ENCODE measurements at places on chromosomes 4 and X.

DNA sequence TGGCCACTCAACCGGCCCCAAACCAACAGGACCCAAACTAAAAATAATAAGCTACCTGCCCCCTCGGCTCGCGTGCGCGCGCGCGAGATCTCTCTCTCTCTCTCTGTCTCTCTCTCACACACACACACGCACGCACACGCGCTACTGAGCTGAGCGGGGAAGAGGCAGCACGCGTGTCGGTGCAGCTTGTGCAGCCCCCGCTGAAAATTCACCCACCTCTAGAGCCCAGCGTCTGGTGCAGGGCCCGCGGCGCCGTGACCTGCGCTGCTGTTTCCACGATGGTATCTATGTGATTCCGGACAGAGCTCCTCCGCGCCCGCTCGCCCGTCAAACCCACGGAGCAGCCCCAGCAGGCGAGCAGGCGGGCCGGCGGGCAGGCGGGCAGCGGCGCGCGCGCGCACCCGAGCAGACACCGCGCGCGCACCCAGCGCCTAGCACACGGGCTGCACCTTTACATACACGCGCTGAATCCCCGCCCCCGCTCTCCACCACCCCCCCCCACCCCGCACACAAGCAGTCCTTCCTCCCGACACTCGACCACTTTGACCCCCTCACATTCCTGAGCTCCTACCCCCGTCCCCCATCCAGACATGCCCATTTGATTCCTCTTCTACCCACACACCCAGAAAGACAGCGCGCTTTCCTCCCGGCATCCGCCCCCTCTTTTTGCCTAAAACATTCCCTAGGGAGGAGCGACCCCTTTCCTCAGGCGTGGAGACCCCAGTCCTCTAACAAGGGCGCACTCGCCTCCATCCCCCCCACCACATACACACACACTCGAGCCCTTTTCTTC, 1.0 kb downstream of the SLITRK4 start:
- no peak for DNase-seq

DNA sequence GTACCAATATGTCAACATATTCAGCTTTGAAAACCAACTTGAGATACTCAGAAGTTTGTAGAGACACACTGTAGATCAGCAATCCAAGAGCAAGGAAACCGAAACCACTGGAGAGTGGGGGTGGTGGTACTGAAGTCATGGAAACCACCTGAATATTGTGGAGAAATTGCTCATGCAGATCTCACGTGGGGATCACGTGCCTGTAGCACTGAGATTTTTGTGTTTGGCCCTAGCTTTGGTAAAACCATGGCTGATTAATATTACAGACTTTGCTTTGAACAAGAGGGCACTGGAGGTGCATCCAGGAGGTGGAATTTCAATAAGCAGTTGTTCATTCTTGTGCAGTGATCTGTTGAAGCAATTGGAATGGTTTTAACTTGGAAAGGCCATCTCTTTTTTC, 47.2 kb downstream of the GBA3 start:
- no peak for DNase-seq

DNA sequence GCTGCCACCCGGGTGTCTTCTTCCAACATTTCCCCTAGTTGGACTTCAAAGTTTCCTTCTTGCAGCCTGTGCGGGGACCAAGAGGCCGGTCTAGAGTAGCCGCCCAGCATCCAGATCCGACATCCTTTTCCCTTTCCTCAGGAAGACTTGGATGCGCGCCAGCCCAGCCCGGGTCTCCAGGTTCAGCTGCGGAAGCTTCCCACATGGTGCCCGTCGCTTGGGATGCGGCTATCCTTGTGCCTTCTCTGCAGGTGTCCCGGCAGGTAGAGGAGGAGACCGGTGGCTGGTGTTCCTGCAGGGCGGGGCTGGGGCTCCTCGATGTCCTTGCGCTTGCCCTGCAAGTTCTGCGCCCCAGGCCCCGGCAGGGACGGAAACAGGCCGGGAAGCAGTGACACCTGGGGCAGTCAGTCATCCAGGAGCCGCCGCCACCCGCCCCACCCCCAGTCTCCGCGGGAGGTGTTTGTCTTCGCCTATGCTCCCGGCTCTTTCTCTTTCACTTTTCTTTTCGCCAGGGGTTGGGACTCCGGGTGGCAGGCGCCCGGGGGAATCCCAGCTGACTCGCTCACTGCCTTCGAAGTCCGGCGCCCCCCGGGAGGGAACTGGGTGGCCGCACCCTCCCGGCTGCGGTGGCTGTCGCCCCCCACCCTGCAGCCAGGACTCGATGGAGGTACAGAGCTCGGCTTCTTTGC, at the start of gene IL15:
TSS of gene IL15 (plus strand) at position 502 of the 689 bp plus-strand sequence. CDS start 82,882 bp downstream, outside the sequence.
- DNase-seq: peak; percentile 4

GRCh38 chrX:130086447-130087206, 23.7 kb downstream of the ELF4 start:
- DNase-seq: peak; percentile 79

DNA sequence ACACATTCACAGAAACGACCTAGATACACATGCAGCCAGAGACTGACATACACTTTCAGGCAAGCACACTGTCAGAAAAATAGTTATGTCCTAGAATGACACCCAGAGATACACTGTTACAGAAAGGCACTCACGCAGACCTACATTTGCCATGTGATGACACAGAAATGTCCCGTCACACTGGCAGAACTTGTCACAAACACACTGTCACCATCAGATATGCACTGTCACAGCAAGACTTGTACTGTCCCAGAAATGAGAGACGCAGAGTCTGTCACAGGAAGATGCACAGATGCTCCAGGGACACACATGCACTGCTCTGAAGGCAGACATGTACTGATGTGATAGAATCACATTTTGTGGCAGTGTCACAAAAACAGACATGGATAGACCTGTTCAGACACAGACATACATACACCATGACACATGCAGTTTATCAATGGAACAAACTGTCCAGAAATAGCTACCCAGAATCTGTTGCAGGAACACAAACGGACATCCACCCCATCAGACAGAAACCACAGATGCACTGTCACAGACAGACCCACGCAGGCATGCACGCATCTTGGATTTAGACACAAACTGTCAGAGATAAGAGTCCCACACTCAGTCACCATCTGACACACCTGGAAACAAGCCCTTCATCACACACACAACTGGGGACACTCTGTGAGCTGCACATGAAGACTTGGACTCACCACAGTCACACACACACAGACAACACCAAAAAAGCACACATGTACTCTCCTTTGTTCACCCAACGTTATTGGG, 1.3 kb upstream of the PIM2 start:
- peak; percentile 75 for DNase-seq

GRCh38 chr4:41575665-41576064, 37.7 kb downstream of the LIMCH1 start:
- DNase-seq: no peak

- DNase-seq: no peak
Measured at GRCh38 chr4:48687313-48688051, 92.6 kb downstream of the FRYL start.

DNA sequence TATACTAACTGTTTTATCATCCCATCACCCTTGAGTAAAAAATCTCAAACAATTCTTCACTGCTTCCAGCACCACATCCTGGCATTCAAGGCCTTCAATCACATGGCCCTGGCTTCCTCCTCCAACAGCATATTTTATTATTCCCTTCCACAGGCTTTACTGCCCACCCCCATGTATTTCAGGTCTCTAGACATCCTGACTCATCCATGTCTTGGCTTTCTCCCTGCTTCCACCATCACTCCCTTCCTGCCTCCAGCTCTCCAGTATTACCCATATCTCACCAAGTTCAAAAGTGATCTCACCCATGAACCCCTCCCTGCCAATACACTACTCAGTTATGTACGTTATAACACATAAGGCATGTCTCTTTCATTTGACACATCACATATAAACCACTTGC, 34.7 kb upstream of the PLAC1 start:
- no peak for DNase-seq

DNA sequence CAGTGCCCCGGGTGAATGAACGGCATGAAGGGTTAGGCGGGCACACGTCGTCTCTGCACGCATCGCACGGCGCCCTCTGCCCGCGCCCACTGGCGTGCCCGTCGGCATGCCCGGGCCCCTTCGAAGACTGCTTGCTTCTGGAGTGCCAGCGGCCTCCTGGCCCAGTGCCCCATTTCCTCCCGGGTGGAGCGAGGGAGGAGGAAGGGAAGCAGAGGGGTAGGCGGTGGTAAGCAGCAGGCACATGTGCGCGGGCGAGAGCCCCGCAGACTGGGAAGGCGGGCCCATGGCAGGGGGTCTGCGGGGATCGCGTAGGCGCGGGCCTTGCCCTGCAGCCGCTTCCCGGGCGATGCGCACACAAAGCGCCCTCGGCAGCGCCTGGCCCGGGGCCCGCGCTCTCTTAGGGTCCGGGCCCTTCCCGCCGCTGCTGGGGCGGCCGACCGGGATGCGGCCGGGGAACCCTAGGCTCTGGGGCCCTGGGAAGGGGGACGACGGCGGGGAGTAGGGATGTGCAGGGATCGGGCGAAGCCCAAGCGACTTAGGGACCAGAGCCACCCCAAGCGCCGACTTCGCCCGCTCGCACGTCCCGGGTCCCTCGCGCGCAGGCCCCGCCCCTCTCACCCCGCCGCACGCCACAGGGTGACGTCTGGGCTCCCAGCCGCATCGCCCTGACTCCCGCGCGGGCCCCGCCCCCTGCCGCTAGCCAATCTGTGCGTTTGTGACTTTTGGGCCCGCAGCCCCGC, 866 bp upstream of the EMD start:
- peak; percentile 50 for DNase-seq

DNA sequence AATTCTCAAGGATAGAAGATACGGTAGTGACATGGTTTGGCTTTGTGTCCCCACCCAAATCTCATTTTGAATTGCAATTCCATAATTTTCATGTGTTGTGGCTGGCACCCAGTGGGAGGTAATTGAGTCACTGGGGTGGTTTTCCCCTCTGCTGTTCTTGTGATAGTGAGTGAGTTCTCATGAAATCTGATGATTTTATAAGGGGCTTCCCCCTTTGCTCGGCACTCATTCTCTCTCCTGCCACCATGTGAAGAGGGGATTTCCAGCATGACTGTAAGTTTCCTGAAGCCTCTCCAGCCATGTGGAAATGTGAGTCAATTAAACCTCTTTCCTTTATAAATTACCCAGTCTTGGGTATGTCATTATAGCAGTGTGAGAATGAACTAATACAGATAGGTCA, 8.5 kb upstream of the SPANXN4 start:
- no peak for DNase-seq
